ENCODE measurements at places on chromosomes 12 and 14.

- DNase-seq: no peak
These were observed 3.4 kb downstream of the PHC1 start for GRCh38 chr12:8917751-8918150.

- no peak for DNase-seq
These were observed 748 bp upstream of the ACVRL1 start for GRCh38 chr12:51906430-51907082.

- no peak for DNase-seq
These were observed 5.0 kb downstream of the HNRNPC start for GRCh38 chr14:21264025-21264801.

GRCh38 chr14:98946940-98947339 is 325.1 kb downstream of the BCL11B start:
- no peak for DNase-seq

GRCh38 chr12:13045816-13046215 is 1.6 kb downstream of the FAM234B start:
- DNase-seq: no peak

DNA sequence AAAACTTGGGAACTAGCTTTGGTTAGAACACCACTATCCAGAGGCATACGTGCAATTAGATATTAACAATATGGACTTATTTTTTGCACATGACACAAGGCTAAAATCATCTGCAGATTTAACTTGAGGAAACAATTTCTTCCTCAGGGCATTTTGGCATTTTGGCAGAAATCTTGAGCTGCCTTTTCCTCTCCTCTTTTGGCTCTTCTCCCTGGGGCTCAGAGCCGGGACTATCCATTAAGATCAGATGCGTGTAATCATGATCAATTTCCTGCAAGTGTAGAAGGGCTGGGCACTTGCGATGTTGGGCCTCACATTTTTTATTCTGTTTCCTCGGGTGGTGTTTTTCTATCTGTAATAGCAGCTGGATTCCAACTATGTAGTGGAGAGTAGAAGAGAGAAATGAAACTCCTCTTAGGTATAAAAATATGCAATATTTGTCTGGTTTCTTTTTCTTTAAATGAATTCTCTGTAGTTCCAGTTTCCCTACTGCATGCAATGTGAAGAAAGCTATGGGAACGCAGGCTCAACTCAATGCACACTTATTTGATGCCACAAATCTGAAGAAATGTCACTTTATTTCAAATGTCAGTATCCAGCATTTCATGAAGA is 1010.8 kb downstream of the FLRT2 start:
- DNase-seq: no peak

- no peak for DNase-seq
These were observed 38.6 kb downstream of the SPTSSA start for GRCh38 chr14:34423445-34423844.

DNA sequence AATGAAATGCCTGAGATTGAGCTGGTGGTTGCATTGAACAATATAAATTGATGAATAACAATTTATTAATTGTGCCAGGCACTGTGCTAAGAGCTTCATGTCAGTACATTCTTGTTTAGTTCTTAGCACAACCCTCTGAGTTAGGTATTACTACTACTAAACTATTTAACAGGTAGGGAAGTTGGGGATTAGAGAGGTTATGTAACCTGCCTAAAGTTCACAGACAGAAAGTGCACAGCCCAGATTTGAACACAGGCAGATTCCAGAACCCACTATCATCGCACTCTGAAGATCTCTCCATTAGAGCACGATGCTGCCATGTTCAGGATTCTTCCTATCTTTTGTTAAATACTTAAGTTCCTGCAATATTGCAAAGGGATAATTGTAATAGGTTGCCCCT is 49.3 kb downstream of the ETV6 start:
- DNase-seq: no peak

DNA sequence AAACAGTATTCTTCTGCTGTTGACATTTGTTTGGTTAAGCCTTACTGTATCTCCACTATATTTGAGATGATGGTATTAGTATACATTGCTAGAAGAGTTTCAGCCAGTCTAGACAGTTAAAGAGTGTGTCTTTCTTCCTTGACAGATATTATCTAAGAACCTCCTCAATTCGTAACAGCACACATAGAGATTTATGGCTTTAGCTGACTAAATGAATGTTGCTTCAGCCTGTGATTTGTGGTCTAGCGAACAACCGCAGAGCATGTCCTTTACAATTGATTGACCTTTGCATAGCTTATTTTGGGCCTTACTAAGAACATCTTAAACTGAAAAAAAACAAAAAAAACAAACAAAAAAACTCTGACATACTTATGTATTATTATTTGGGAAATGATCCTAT is 122.2 kb downstream of the DAAM1 start:
- DNase-seq: no peak

- DNase-seq: no peak
These were observed at the start of gene IGF1 for GRCh38 chr12:102480406-102480805. TSS of gene IGF1 (minus strand) at chr12:102480563. CDS start at chr12:102480381, 182 bp downstream.

GRCh38 chr12:108890208-108890607 is 10.3 kb downstream of the DAO start:
- peak; percentile 33 for DNase-seq

DNA sequence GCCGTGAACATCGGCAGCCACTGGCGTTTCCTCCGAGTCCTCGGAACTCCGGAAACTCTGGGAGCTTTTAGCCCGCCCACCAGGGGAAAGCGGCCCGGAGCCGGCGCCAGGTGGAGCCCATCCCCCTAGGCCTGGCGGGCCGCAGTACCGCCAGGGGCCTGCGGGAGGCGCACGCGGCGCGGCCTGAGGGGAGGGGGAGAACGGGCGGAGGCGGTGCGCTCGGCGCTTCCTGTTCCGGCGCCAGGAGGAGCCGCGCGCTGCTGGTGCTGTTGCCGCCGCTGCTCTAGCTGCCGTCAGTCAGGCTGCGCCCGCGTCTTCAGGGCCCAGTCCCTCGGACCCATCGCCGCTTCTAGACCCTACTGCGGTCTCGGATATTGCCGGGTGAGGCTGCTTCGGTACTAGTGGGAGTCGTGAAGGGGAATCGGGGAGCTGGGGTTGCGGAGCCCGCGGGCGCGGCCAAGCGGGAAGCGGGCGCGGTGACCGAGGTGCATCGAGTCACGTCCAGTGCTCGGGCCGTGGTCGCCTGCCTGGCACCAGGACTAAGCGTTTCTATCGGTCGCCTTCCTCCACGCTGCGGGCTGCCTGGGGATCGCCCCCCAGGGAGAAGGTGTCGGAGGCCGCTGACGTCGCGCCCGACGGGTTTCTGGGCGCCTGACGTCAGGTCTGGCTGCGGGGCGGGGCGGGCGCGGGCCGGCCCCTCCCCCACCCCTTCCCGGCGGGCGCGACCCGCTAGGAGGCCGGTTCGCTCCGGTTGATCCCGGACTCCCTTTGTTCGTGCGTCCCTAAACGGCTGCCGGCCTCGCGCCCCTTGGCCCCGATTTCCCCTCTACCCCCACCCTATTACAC is at the start of gene MAPK1IP1L:
Gene MAPK1IP1L (plus strand): TSS at position 225 of the 846 bp plus-strand sequence. CDS start 10,037 bp downstream, outside the sequence.
- peak; percentile 93 for DNase-seq

DNA sequence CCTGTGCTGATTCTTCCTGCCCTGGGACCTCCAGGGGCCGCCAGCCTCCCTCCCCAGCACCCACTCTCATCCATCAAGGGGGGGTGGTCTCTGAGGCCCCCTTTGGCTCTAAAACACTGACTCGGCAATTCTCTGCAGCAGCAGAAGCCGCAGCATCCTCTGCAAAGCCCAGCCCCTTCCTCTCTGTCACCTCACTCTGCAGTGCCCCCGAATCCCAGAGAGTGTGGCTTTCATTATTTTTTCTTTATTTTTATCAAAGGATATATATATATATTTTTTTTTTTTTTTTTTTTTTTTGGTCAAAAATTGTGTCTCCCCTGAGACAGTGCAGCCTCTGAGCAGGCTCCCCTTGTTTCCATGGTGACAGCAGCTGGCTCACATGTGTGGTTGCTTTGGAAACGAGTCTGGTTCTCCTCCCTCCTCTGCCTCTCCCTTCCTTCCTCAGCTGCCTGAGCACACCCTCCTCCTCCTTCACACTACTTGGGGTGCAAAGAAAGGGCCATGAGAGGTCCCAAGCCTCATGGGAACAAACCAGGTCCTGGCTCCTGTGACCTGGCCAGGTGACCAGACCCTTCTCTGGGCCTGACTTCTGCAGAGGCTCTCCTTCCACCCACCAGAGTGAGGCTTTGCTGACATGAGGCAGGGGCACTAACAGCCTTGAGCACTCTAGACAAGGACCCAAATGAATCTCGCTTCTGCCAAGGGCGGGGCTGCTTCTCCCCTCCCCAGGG is 100.5 kb downstream of the LRRC74A start:
- peak; percentile 58 for DNase-seq

DNA sequence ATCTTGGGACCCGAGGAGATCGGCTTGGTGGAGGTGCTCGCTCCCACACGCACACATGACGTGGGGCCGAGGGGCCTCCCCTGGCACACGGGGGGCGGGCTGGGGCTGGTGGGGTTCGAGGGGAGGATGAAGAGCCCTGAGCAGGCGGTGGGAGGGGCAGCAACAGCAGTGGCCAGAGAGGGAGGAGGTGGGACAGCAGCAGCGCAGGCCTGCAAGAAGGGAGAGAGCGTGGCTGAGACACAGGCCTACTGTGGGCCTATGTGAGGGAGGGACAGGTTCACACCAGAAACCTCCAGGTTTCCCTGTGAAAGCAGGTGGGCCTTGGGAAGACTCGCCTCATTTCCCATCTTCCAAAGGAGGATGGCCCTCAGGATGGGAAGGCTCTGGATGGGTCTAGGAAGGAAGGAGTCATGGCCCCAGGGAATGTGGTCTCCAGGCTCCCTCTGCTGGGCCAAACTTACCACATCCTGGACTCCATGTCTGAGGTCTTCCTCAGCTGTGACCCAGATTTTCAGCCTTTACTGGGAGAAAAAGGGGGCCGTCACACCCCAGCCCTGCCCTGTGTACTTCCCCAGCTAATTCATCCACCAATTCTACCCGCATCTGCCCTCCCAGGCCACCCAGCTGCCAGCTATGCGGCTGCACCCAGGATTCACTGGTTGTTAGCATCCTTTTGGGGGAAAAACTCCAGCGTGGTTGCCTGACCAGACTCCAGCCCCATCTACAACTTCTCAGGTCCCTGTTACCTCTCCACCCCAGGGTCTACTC is 2.8 kb downstream of the PIANP start:
- DNase-seq: no peak

- no peak for DNase-seq
These were observed 115.8 kb downstream of the NUBPL start for GRCh38 chr14:31677052-31677451.

DNA sequence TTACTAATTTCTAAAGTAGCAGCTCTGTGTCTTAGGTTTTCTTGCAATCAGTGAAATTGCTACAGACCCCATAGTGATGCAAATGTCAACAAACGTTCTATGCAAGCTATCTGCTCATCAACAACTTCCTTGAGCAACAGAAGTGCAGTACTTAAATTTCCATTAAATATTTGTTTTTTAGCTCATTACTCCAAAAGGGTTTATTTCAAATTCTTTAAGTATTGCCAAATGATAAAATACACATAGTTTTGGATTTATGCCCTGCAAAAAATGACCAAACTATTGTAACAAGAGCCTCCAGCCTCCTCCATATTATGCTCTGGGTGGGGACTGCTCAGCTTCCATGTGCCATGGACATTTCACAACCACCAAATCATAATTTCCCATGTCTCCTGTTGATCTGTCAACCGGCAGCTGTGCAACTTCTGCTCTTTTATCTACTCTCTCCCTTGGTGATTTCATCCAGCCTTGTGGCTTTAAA is 4.4 kb downstream of the BDKRB1 start:
- no peak for DNase-seq

- no peak for DNase-seq
These were observed 16.9 kb downstream of the TMEM117 start for GRCh38 chr12:43852744-43853143.

DNA sequence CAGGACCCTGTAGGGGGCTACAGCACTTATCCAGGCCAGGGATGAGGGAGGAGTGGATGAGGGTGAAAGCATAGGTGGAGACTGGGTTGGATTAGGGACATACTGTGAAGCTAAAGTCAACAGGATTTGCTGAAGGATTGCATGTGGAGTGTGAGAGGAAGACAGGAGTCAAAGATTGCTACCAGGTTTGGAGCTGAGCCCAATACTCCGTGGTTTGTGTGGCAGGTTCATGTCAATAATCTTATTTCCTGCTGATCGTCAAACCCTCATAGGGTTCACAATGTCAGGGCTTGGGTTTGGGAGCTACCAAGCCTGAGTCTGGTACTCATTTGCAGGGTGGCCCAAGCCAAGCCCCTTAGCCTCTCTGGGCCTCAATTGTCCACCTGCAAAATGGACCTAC is 77.1 kb upstream of the PLXNC1 start:
- DNase-seq: no peak

DNA sequence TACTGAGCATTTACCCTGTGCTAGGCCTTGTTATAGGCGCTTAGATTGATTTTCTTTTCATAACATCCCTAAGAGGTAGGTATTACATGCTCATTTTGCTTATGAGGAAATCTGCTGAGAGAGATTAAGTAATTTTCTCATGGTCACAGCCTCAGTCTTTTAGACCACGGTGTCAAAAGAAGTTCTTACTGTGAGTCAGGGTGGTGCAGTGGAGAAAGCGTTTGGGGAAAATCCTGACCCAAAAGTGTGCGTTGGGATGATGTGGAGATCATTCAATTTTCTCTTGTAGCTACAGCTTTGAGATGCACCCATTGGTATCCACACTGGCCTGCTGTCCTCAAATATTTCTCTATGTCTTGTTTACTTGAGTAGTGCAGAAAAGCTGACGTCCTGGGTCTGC is 8.2 kb downstream of the ANG start:
- DNase-seq: no peak

DNA sequence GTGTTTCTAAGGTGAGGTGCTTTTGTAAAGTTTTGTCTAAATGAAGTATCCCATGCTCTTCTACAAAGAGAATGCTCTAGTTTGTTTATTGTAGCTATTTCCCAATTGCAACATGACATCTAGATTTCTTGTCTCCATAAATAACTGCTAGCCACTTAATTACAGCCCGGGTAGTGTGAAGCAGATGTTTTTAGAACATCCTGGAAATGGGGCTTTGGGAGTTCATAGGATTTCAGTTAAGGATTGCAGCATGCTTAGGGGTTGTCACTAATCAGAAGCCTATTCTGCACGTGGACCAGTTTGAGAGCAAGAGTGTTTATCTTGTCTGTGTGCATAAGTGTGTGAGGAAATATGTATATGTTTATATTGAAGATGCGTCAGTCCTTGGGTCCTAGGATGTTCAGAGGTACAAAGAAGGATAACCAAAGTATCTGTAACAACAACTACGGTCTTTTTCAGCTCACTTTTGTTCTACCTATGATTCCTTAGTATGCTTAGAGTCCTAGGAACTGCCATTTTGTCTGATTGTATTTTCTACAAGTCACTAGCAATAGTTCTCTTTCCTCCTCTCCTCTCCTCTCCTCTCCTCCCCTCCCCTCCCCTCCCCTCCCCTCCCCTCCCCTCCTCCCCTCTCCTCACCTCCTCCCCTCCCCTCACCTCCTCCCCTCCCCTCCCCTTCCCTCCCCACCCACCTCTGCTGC is 135.3 kb downstream of the ACSS3 start:
- no peak for DNase-seq
